ENCODE measurements at places on chromosomes 12 and 14.
A peak's percentile ranks its signal among the peaks of the same experiment; 100 is the strongest.

- DNase-seq: no peak
Measured at GRCh38 chr14:73249108-73249507, 11.8 kb downstream of the PAPLN start.

DNA sequence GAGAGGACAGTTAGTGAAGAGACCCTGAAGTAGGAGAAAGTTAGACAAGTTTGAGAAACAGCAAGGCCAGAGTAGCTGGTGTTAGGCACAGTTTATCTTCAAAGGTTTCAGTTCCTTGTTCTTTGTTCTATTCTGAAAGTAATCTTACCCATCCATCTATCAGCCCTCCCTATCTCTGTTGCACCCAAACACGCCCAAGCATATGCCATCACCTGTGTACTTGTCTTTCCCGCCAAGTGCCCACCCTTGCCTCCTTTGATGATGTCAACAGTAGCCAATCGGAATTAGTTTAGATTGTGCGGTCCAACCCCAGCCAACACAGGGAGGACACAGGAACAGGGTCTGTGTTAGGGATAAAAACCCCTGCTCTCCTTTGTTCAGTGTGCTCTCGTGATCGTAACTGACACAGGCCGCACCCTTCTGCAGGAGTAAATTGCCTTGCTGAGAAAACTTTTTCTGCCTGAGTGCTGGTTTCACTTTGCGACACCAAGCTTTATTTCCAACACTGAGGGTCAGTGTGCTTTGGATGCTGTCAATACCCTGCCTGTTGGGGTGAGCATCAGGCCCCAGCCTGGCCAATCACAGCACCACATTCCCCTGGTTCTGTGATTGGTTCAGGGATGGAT lies 4.7 kb upstream of the TMEM229B start:
- no peak for DNase-seq

DNA sequence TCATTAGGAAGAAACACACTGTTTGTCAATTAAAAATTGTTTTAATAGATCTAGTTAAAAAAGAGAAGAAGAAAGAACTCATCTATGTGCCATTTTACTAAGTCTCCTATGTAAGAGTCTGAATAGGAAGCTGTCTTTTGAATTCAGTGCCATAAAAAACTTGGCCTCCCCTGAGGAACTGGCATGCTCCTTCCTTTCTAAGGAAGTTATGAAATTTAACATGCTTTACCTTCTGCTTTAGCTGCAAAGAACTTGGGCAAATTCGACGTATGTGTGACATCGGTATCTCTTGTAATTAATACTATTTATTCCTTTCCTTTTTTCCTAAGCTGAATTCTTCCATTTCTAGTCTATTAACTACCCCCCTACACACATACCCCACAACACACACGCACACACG lies 12.5 kb downstream of the TM7SF3 start:
- DNase-seq: no peak

DNA sequence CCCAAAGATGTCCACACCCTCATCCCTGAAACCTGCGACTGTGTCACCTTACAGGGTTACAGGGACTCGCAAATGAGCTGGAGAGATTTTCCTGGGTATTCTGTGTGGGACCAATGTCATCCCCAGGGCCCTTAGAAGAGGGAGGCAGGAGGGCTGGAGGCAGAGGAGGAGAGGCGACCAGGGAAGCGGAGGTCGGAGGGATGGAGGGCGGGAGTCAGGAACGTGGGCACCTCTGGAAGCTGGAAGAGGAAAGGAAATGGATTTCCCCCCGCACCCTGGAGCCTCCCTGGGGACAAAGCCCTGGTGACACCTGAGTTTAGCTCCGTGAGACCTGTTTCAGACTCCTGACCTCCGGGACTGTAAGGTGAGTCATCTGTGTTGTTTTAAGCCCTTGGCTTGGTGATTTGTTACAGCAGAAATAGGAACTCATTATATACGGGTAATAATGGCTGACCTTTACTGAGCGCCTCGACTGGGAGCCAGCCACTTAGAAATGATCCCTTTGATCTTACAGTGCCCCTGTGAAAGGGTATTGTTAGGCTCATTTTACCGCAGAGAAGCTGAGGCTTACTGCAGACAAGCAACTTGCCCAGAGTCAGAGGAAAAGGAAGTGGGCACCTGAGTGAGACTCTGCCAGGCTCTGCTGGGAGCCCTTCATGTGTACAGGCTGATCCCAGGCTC lies 29.3 kb upstream of the FZD10 start:
- DNase-seq: no peak

DNA sequence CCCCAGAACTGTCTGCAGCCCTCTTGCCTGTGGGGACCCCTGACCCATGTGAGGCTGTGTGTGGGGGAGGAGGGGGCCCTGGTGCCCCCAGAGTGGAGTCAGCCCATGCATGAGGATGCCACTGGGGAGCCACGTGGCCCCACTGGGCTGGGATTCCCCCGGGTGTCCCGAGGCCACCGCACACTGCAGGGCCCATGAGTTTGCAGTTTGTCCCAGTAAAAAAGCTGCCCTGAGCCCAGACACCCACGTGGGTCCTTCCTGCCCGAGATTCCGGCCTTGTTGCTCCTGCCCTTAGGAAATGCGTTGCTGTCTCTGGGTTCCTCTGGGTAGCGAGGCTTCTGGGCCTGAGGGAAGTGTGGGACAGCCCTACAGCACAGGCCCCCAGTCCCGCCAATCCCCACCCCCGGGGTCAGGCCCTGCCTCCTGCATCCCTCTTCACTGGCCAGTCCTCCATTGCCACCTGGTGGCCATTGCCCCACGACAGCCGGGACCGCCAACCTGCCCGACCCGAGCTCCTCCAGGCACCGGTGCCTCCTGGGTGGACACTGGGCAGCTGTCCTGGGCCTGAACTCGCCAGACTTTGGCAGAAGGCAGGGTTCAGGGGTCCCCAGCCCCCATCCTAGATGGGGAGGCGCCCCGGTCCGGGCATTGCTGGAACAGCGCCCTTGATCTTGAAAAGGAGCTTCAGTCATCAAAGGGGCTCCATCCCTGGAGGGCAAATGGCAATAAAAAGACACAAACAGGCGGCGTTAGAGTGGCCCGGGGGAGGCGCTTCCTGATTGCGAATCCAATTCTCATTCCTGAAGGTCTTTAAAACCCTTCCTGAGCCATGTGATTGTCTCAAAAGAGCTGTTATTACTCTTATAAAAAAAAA lies 15.6 kb upstream of the C14orf180 start:
- peak; percentile 43 for DNase-seq

GRCh38 chr12:101604132-101604531 lies 9.4 kb downstream of the MYBPC1 start:
- DNase-seq: peak; percentile 4

DNA sequence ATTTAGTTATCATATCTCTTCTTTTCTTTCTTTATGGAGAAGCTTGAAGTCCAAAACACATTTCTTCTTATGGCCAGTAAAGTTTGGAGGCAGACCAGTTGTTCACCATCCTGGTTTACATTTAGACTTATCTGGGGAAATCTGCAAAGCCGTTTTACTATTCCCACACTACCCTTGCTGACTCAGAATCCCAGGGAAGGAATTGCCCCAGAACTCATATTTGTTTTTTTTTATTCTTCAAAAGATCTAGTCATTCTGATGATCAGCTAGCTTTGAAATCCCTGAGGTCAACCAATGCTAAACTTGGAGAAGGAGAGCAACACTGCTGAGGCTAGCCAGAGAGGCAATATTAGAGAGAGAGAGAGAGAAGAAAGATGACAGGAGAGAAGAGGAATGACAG lies 12.3 kb upstream of the LMO3 start:
- no peak for DNase-seq

DNA sequence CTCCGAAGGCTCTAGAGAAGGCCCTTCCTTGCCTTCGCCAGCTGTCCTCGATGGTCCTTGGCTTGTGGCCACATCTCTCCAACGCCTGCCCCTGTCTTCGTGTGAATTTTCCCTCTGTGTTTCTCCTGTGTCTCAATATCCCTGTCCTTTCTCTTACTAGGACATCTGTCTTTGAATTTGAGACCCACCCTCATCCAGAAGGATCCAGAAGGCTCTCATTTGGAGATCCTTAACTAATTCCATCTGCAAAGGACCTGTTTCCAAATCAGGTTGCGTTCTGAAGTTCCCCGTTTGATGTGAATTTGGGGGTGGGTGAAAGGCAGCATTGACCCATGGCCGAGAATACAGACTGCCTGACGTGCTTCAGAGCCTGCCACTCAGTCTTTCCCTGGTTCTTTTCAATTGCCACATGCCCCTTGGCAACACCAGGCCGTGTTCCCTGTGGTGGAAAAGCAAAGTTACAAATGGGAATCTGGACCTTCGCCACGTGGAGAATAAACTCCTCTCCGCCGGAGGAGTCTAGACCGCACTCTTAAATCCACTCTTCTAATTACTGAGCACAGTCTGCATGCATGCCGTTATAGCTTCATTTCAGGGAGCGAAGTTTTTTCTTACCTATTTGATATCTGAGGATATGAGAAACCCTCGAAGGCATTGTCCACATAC lies 158.8 kb downstream of the TMEM132C start:
- DNase-seq: no peak
